GOT3 (cell line): ENCODE measurements at places on chromosomes 13 and 19.

GRCh38 chr19:21308773-21309172 lies 20.4 kb downstream of the ZNF708 start:
- DNase-seq: no peak

DNA sequence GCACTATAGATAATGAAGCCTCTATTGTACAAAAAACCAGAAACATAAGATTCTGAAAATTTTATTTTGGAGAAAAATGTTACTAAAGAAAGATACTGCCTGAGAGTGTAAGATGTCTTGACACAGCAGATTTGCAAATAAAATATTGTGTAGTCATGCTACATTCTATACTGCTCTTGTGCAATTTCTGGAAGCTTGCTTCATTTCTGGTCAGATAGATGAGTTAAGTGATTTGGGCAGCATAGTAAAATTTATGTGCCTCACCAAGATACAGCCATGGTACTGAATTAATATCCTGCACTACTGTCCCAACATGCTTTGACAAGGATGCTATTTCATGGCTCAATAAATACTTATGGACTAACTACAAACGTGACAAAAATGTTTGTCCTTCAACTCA lies 55.1 kb upstream of the STARD13 start:
- DNase-seq: no peak

DNA sequence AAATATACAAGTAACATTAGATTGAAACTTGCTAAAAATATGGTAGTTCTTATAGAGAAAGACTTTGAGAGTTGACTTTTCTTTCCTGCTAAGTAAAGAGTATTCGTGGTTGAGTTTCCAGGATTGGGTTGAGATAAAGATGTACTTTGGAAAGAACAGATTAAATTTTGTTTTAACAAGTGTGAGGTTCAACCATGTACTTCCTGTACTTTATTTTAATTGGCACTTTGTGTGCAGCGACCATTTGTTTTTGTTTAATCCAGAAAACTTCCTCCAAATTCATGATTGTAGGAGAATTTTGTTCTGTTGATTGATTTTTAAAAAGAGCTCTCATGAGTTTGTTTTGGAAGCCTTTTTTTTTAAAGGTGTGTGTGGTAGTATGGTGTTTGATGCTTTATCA lies 46.9 kb downstream of the PAN3 start:
- no peak for DNase-seq

GRCh38 chr13:95239283-95239682 lies 62.0 kb downstream of the ABCC4 start:
- DNase-seq: no peak

DNA sequence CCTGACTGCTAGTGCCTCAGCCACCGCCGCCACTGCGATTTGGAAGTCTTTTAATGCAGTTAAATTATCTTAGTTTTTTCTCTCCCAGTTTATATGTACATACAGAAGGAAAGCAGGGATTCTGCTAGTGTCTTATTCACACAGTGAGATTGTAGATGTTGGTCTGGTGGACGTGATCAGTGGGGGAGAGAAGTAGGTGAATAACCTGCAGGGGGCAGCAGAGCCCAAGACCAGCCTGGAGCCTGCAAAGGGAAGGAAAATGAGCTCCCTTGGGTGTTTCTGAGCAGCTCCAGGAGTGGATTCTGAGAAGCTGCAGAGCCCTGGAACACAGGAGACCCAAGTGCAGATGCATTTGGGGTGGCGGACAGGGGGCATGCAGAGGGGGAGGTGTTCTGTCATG lies 26.3 kb downstream of the ZNF844 start:
- DNase-seq: peak; percentile 11

- no peak for DNase-seq
Measured at GRCh38 chr19:17790059-17790780, 4.7 kb upstream of the B3GNT3 start.

GRCh38 chr13:31681133-31681532 lies 58.2 kb upstream of the RXFP2 start:
- no peak for DNase-seq

DNA sequence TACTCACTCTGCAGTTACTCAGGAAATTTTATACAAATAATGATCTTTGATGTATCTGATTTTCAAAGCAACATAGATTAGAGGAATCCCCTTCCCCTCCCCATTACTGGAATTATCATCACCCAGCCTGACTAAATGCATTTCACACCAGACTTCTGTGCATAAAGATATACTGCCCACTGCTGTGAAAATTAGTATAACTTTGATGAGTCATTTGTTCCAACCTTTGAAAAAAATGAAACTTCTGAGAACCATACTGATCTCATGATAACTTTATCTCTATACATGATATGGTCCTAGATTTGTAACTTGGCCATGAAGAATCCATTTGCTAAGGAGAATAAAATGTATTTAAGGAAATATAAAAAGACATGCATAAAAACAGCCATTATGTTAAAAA lies 63.9 kb downstream of the GPC6 start:
- DNase-seq: no peak

DNA sequence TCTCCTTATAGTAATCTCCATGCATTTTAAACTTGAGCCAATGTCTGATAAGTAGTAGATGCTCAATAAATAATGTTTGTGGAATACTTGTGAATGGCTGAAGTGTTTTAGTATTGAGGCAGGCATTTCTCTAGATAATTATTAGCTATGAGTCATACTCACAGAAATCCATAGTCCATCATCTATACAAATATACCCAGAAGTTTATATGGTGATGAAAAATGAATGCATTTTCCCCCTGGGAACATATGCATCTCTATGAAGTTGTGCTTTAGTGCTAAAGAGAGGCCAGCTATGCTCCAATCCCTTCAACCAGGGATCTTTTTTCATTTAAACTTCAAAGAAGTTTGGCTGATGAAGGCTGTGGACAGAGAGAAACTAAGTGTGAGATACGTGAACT lies 17.2 kb downstream of the MBNL2 start:
- DNase-seq: no peak

- peak; percentile 35 for DNase-seq
Measured at GRCh38 chr19:50607874-50608785, 31.6 kb downstream of the SYT3 start.

DNA sequence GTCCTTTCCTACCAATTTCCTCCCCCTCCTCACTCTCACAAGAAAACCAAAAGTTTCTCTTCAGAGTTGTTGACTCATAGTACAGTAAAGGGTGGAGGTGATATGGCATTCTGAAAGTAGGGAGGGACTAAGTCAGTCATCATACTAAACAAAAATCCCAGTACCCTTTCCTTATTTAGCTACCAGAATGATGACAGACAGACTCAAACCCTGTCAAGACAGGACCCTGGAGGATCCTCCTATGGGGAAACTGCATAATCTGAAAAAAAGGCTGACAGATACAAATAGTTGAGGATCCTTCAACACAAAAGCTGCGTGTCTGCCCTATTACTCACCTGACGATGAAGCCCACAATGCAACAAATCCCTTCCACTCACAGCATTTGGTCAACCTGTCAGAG lies 55.5 kb downstream of the CYSLTR2 start:
- DNase-seq: no peak

DNA sequence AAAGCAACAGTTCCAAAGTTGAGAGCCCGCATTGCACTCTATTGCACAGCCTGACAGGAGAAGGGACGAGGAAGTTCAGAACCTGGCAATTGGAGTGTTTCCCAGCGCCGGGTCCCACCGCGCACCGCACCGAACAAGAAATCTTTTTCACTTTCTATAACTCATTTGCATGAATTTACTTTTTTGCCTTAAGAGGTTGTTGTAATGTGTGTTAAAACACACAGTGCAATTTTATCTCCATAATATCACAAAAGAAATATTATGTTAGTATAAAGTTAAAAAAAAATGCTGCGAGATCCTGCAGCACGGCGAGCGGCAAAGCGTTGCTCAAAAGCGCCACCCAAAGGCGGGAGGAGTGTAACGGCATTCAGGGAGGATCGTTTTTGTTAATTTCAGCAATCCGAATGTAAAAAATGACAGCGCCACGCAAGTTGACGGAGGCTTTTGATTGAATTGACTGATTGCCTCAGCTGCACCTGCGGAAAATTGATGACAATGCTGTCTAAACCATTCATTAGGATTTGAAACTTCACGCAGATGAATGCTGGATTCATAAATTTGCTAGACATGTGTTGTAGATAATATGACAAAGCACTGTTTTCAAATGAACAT lies 303.6 kb upstream of the ZNF507 start:
- DNase-seq: no peak

DNA sequence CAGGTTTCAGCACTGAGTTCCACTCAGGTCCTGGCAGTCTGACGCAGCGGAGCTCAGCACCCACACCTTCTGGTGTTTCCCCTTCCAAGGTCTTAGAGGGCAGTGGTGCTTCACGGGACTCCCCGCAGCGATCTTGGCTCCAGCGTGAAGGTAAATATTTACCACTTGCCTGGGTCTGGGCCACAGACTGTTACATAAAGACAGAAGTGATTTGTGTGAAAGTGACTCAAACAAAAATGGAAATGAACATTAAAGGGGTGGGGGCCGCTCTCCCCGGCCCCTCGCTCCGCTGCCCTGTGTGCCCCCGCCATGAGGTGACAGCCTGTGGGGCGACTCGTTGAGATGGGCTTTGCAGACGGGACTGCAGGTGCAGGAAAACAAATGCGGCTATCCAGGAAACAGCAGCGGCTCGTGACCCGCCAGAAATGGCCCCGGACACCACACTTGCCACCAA lies 55.0 kb downstream of the GGACT start:
- DNase-seq: no peak

DNA sequence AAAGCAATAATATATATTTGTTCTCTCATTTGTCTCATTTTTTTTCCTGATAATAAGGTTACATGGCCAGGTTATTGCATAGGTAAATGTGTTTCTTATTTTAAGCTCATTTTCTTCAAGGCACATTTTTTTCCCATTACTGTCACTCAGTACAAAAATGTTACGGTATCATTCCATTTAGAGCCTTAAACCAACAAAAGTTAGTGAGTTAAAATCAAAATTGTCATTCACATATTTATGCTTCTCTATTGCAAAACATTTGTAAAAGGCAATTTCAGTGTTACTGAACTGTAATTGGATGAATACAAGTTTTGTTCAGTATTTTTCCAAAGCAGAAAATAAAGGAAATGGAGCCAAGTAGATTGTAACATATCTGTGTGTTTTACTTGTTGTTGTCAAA lies 117.6 kb upstream of the MAB21L1 start:
- no peak for DNase-seq

- no peak for DNase-seq
Measured at GRCh38 chr13:51435002-51435578, 17.7 kb downstream of the INTS6 start.

- no peak for DNase-seq
Measured at GRCh38 chr13:62678039-62678438, 1262.4 kb upstream of the PCDH20 start.

- DNase-seq: no peak
Measured at GRCh38 chr13:76992548-76993001, 694 bp downstream of the CLN5 start.

- DNase-seq: no peak
Measured at GRCh38 chr19:584240-585001, 5.3 kb upstream of the HCN2 start.

GRCh38 chr19:16726916-16727315 lies 7.3 kb downstream of the NWD1 start:
- DNase-seq: no peak

GRCh38 chr13:52793515-52794061 lies 54.0 kb upstream of the CNMD start:
- no peak for DNase-seq

GRCh38 chr19:45262570-45262969 lies 11.5 kb downstream of the MARK4 start:
- no peak for DNase-seq

- DNase-seq: no peak
Measured at GRCh38 chr13:53150568-53150967, 122.0 kb downstream of the OLFM4 start.

GRCh38 chr13:74560325-74560724 lies 426.1 kb upstream of the KLF12 start:
- DNase-seq: no peak

- DNase-seq: no peak
Measured at GRCh38 chr19:14081797-14082674, 3.5 kb downstream of the C19orf67 start.

DNA sequence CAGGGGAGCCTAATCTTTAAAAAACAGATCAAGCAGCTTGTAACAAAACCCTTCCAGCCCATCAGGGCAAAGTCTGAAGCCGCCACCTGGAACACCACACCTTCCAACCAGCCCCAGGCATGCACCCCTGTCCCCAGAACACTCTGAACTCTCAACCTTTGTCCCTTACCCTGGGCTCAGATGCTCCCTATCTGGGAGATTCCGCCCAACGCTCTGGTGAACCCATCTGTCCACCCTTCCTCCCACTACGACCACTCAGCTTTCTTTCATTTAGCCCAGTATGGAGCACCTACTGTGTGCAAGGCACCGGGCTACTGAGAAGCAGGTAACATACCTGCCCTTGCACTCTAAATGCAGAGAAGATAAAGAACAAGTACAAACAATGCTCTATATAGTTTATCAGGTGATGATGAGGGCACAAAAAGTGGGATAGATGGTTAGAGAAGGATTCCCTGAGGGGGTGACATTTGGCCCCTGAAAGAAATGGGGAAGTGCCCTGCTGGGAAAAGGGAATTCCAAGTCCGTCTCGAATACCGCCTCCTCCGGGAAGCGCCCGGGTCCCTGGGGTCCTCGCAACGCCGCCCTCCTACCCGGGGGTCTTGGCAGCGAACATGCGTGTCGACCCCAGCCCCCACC lies 629 bp downstream of the PEPD start:
- DNase-seq: no peak

- no peak for DNase-seq
Measured at GRCh38 chr19:19805480-19805879, 16.1 kb downstream of the ZNF506 start.

GRCh38 chr13:109401307-109401706 lies 385.1 kb downstream of the IRS2 start:
- DNase-seq: no peak

DNA sequence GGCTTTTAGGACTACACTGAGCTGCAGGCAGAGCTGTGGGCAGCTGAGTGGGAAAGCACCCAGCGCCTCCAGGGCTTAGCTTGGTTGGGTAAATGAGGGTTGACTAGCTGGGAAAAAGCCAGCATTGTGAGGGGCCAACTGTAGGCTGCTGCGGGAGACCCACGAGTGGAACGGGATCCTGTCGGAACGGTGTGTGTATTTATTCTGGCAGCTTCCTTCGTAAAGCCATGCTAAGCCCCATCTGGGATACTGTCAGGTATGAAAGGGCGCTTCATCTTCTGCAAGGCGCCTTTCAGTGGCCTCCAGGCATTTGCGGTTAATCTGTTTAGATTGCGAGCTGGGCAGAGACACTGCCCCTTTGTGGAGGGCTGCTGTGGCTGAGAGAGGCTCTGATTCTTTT lies 39.5 kb upstream of the CNMD start:
- no peak for DNase-seq

DNA sequence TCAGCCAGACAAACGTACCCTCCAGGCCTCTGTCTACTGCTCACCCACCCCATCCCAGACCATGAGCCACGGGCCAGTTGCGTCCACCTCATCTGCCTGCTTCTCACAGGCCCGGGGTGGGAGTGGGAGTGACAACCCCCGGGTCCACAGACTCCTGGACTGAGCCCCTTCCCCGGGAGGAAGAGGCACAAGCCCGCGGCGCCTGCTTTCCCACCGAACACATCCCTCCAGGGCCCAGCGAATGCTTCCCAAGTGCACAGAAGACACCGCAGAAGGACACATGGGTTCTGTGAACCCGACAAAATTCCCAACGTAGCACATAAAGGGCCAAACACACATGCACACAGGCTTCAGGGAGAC lies 18.0 kb upstream of the PLPP2 start:
- DNase-seq: no peak

GRCh38 chr19:33462112-33462791 lies 59.3 kb downstream of the PEPD start:
- no peak for DNase-seq
